ENCODE measurements at places on chromosomes 12 and 14.
A peak's percentile ranks its signal among the peaks of the same experiment; 100 is the strongest.

GRCh38 chr14:24224618-24225071 lies 7.5 kb downstream of the NEDD8 start:
- no peak for DNase-seq

DNA sequence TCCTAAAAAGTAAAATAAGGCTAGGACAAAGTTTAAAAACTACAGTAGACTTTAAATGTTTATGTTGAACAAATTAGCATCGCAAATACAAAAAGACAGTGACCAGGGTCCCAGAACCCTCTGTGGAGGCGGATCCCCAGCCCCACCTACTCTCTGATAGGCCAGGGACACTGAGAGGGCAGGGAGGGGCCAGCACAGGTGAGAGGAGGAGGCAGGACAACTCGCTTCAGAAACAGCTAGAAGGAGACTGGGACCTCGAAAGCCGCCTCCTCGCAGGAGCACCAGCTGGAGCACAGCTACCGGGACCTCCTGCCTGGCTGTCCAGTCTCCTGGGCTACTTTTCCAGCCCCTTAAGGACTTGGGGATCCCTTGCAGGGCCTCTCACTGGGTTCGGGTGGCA lies 992 bp downstream of the DNAH10 start:
- DNase-seq, result no peak

GRCh38 chr14:100147181-100147631 lies 12.2 kb downstream of the DEGS2 start:
- DNase-seq, result peak; percentile 19

GRCh38 chr14:69819607-69820006 lies 22.6 kb upstream of the SLC10A1 start:
- no peak for DNase-seq

DNA sequence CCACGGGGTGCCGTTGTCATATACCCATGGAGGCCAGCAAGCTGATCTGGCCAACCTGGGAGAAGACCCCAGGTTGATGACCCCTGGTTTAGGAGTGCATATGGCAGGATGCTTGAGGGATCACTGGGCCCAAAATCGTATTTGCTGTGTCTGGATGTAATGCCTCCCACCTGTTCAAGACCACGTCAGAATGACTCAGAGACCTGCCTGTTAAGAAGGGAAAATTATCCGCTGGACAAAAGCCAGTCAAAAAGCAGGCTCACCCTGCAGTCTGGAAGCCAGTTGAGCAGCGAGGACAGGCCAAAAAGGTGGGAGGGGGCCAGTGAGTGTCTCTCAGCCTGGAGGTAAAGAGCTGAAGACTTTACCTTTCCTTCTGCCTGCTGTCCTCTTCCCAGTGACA lies 449.2 kb downstream of the DPF3 start:
- no peak for DNase-seq

- DNase-seq, result no peak
These were observed 23.7 kb downstream of the PCNX1 start for GRCh38 chr14:70931008-70931407.

DNA sequence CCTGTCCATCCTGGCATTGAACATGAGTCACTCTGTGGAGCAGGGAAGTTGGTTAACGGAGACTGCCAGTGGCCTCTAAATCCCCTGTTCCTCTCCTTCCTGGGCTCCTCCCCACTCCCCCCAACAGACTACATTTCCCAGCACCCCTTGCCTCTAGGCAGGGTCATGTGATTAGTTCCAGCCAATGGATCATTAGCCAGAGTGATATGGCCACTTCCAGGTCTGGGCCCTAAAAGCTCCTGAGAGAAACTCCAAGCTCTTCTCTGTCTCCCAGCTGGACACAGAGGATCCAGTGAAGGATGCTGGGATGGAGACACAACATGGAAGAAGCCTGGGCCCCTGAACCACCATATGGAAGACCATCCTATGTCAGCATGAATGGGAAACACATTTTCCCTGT lies 54.4 kb upstream of the RFLNA start:
- no peak for DNase-seq

GRCh38 chr12:122067548-122067947 lies 11.0 kb upstream of the MLXIP start:
- DNase-seq, result no peak

- no peak for DNase-seq
These were observed 113.3 kb upstream of the TMPO start for GRCh38 chr12:98402091-98402490.
